ENCODE measurements at places on chromosomes 2 and 18.

GRCh38 chr18:62523631-62524439 is 1.0 kb downstream of the ZCCHC2 start:
- peaks cover 38% of the 10 kb centered on the region for H3K4me1 ChIP-seq
- H3K27ac ChIP-seq, result peak overlapping the region; percentile 97
- peak overlapping the region; percentile 92 for H3K4me3 ChIP-seq
- peak; percentile 76 for DNase-seq
- H3K36me3 ChIP-seq, result no peaks in the 10 kb centered on the region
- H3K27me3 ChIP-seq, result no peaks in the 10 kb centered on the region

DNA sequence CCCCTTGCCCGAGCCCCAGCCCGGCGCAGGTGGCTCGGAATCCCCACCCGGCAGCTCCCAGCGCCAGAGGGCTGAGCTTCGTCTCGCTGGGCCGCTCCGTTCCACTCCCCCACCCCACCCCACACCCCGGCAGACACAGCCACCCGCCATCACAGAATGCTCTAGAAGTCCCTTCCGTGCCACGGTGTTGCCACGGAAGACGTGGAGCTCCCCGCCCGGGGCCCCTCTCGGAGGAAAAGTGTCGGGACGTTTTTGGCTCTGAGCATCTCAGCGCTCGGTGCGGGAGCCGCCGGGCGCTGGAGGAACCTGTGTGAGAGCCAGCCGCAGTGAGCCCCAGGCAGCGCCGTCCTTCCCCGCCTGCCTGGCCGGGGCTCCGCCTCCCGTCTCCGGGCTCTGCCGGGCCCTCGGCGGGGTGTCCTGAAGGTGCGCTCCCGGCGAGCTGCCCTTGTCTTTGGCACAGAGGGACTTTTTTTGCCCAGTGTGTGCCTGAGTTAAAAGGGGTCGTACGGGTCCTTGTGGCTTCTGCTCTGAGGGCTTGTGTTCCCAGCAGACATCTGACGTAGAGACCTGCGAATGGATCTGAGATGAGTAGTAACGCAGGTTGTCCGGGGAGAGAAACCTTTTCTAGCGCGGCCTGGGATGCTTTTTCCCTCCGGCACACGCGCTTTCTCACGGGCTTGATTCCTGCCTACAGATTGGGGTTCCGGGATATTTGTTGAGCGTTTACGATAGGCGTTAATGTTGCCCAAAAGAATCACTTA is 1.8 kb downstream of the ZCCHC2 start:
- no peaks in the 10 kb centered on the region for H3K36me3 ChIP-seq
- peaks cover 40% of the 10 kb centered on the region for H3K4me1 ChIP-seq

GRCh38 chr2:195559431-195559914 is 97.6 kb upstream of the SLC39A10 start:
- H3K4me3 ChIP-seq, result no peak overlapping the region
- H3K27me3 ChIP-seq, result no peaks in the 10 kb centered on the region
- no peaks in the 10 kb centered on the region for H3K36me3 ChIP-seq
- peak overlapping the region; percentile 58 for H3K27ac ChIP-seq

- H3K4me1 ChIP-seq, result peaks cover 67% of the 10 kb centered on the region
- peak overlapping the region; percentile 70 for H3K27ac ChIP-seq
- H3K4me3 ChIP-seq, result no peak overlapping the region
- no peaks in the 10 kb centered on the region for H3K27me3 ChIP-seq
These were observed 3.5 kb downstream of the PTPN2 start for GRCh38 chr18:12880541-12880910.

GRCh38 chr2:46264447-46264846 is 32.8 kb upstream of the EPAS1 start:
- H3K4me1 ChIP-seq, result peaks cover 20% of the 10 kb centered on the region
- H3K36me3 ChIP-seq, result no peaks in the 10 kb centered on the region
- DNase-seq, result no peak
- no peaks in the 10 kb centered on the region for H3K27me3 ChIP-seq

DNA sequence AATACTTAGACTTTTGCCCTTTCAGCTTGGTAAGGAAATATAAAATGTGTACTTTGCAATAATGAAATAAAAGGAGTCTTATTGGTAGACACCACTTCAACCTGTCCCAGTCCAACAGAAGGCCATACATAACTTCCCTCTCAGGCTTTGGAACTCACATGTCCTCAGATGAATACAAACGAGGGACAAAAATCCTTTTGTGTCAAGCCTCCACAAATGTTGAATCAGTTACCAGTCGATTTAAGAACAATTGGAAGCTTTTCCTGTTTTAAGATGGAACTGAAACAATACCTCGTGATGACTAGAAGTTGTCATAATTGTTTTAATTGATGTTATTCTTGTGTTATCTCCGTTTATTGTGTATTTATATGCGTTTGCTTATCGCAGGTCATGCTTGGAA is 385.1 kb upstream of the POU3F3 start:
- no peaks in the 10 kb centered on the region for H3K27me3 ChIP-seq
- no peaks in the 10 kb centered on the region for H3K36me3 ChIP-seq
- DNase-seq, result no peak
- no peaks in the 10 kb centered on the region for H3K4me1 ChIP-seq

- H3K4me1 ChIP-seq, result no peaks in the 10 kb centered on the region
- H3K4me3 ChIP-seq, result no peak overlapping the region
- no peak overlapping the region for H3K27ac ChIP-seq
- no peaks in the 10 kb centered on the region for H3K27me3 ChIP-seq
- no peak for DNase-seq
- no peaks in the 10 kb centered on the region for H3K36me3 ChIP-seq
These were observed 58.3 kb downstream of the CCDC150 start for GRCh38 chr2:196697825-196698224.

- H3K4me1 ChIP-seq, result no peaks in the 10 kb centered on the region
- no peak overlapping the region for H3K27ac ChIP-seq
- no peak overlapping the region for H3K4me3 ChIP-seq
- H3K36me3 ChIP-seq, result peaks cover 38% of the 10 kb centered on the region
These were observed 25.0 kb downstream of the METTL21A start for GRCh38 chr2:207600231-207600630.

DNA sequence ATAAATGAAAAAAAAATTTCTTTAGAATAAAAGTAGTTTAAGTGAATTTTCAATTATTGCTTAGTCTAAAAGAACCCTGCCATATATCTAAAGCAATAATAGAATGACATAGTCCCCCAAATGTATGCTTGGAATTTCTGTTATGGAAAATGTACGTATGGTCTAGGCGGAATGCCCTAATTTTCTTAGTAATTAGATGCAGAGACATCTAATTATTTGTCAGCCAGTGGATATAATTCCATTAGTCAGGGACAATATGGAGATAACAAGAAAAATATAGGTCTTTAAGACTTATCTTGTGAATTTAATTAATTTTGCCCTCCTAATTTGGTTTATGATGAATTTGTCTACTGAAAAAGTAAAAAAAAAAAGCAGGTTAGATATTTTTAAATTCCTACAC is 460.9 kb upstream of the SOX11 start:
- no peak overlapping the region for H3K27ac ChIP-seq
- no peak for DNase-seq
- no peak overlapping the region for H3K4me3 ChIP-seq
- no peaks in the 10 kb centered on the region for H3K36me3 ChIP-seq
- H3K4me1 ChIP-seq, result no peaks in the 10 kb centered on the region
- H3K27me3 ChIP-seq, result no peaks in the 10 kb centered on the region

DNA sequence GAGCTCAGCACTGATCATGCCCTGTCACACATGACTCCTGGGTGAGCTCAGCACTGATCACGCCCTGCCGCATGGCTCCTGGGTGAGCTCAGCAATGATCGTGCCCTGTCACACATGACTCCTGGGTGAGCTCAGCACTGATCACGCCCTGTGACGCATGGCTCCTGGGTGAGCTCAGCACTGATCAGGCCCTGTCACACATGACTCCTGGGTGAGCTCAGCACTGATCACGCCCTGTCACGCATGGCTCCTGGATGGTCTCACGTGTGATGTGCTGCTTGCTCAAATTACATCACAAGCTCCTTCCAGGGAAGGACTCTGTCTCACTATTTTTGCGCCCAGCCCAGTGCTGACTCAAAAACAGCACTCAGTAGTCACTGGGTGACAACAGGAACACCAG is 258.0 kb downstream of the HDAC4 start:
- peak; percentile 22 for DNase-seq
- no peak overlapping the region for H3K4me3 ChIP-seq
- H3K36me3 ChIP-seq, result peaks cover 77% of the 10 kb centered on the region
- H3K27me3 ChIP-seq, result no peaks in the 10 kb centered on the region

DNA sequence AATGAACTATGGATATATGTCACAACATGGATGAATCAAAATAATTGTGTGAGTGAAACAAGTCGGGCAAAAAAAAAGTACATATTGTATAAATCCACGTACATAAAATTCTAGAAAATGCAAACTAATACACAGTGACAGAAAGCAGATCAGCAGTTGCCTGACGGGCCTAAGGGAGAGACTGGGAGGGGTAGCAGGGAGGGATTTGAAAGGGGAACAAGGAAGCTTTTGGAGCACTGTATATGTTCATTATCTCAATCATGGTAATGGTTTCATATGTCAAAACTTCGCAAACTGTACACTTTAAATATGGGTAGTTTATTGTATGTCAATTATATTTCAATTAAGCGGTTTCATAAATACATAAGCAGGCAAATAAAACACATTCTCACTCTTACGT is 153.8 kb downstream of the ANKRD44 start:
- DNase-seq, result no peak
- peaks cover 46% of the 10 kb centered on the region for H3K4me1 ChIP-seq
- no peaks in the 10 kb centered on the region for H3K27me3 ChIP-seq
- H3K4me3 ChIP-seq, result no peak overlapping the region
- no peaks in the 10 kb centered on the region for H3K36me3 ChIP-seq

- no peak overlapping the region for H3K4me3 ChIP-seq
- peak overlapping the region; percentile 58 for H3K27ac ChIP-seq
- no peaks in the 10 kb centered on the region for H3K27me3 ChIP-seq
- DNase-seq, result no peak
- H3K4me1 ChIP-seq, result peaks cover 43% of the 10 kb centered on the region
- H3K36me3 ChIP-seq, result peaks cover 21% of the 10 kb centered on the region
These were observed 7.7 kb downstream of the PSD4 start for GRCh38 chr2:113181258-113182051.

- no peaks in the 10 kb centered on the region for H3K36me3 ChIP-seq
- H3K27me3 ChIP-seq, result no peaks in the 10 kb centered on the region
- no peak for DNase-seq
- H3K4me1 ChIP-seq, result no peaks in the 10 kb centered on the region
- H3K27ac ChIP-seq, result no peak overlapping the region
- no peak overlapping the region for H3K4me3 ChIP-seq
These were observed 37.6 kb upstream of the SPAG16 start for GRCh38 chr2:213246497-213247281.
